CD4-positive, alpha-beta T cell treated with Interleukin-1 beta for 1 hour (primary cell): ENCODE measurements at places on chromosomes 1 and 21.
A peak's percentile ranks its signal among the peaks of the same experiment; 100 is the strongest.

DNA sequence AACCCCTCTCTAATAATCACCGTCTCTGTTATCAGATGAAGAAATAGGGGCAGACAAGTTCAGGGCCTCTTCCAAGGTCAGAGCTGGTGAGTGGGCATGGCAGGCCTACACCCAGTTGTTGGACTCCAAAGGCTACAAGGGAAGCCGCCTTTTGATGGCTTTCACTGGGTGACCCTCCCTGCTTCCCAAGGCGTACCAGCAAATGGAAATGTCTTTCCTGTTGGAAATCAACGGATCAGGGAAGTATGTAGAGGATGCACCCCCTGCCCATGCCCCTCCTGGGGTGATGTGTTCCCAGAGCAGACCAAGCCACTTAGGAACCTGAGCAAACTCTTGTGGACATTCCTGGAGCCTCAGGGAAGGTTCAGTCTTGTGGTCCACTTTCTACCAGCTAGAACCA lies 47.4 kb downstream of the LGR6 start:
- DNase-seq, result no peak

DNA sequence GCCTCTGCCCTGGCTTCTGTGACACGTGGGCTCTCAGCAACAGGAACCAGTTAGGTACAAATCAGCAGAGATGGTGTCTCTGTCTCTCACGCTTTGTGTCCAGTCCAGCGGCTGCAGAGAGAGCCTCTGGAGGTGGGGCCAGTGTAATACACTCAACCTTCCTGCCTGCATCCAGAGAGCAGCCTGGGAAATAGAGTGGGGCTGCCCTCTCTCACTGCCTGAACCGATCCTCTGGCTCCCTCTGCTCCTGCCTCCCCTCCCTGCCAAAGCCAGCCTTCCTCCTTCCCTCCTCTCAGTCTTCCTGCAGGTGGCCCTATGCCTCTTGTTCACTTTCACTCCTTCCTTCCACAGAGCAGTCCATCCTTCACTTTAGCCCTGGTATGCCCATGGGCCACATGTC lies at the start of gene ZNF648:
Gene ZNF648 (minus strand): TSS at position 119 of the 400 bp plus-strand sequence. CDS start 3,702 bp downstream, outside the sequence.
- no peak for DNase-seq

DNA sequence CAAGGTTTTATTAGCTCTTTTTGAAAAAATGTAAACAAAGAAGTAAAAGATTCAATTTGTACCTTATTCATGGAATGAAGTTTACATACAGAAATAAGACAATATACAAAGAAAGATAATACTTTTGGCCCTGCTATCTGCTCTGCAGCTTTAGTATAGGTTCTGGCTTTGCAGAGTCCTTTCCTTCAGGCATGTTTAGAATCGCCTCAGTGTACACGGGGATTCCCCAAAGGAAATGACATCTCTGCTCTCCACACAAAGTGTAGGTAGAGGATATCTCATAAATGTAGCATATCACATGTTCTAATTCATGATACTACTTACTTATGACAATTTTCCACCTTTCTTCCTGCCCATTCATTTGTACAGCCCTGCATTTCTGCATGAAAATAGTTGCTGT lies 222.6 kb upstream of the DPYD start:
- DNase-seq, result no peak

DNA sequence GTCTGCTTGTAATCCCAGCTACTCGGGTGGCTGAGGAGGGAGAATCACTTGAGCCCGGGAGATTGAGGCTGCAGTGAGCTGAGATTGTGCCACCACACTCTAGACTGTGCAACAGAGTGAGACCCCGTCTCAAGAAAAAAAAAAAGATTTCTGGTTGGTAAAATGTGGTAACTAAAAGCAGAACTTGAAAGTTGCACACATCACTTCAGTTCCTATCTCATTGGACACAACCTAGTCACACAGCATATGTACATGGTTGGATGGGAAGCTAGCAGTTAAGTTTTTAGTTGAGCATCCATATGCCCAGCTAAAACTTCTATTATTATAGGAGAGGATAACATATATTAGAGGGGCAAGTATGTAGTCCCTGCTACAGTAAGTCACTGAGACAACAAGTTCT lies 22.1 kb downstream of the BCAS2 start:
- DNase-seq, result no peak

- DNase-seq, result no peak
These were observed 139.7 kb downstream of the FGGY start for GRCh38 chr1:59436637-59437036.

DNA sequence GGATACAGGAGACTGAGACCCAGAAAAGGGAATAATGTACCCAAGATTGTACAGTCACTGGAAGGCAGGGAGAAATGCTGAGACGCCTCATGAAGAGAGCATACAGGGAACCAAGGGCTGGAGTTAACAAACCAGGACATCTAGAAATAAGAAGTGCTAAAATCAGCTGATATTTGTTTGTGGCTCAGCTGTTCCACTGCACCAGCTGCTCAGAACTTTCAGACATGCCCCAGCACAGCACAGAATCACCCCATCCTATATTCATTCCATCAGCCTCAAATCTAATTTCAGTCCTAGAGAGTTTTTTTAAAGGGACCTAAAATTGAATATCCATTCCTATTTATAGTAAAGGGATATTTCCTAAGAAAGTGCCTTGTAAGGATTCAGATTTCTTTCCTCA lies 60.2 kb downstream of the DAB1 start:
- no peak for DNase-seq

GRCh38 chr1:93766451-93766850 lies 84.8 kb upstream of the BCAR3 start:
- DNase-seq, result no peak

GRCh38 chr1:30984165-30984889 lies 75.8 kb upstream of the SDC3 start:
- no peak for DNase-seq

GRCh38 chr1:236161230-236161629 lies 18.9 kb downstream of the GPR137B start:
- no peak for DNase-seq

DNA sequence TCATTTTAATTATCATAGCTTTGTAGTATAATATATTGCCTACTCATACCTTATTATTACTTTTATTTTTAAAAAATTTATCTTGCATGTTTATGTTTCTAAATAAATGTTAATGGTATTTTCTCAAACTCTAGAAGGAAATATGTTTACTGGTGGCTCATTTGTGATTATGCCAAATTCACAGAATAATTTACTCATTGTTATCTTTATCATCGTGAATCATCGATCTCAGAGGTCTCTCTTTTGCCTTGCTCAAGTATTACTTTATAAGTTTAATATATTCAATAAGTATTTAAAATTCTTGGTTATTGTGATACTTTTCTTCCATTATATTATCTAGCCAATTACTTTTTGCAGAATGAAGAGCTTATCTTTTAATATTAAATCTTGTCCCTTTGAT lies 836.7 kb upstream of the ADAMTS5 start:
- DNase-seq, result no peak

- DNase-seq, result no peak
These were observed 7.5 kb upstream of the PSEN2 start for GRCh38 chr1:226862890-226863289.

- DNase-seq, result no peak
These were observed 105.7 kb upstream of the SNX7 start for GRCh38 chr1:98555814-98556213.

DNA sequence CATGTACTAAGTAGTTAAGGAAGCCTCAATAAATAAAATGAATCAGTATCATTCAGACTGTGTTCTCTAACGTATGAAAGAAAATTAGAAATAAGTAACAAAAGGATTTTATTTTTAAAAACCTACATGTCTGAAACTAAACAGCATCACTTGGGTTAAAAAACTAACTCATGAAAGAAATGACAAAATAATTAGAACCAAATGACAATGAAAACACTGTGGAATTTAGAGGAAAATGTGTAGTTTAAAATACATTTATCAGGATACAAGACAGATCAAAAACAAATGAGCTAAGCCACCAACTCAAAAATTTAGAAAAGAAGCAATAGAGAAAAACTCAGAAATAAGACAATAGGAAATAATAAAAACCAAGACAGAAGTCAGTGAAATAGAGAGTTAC lies 108.7 kb downstream of the TENT5C start:
- DNase-seq, result no peak

GRCh38 chr1:201142849-201143725 lies 11.2 kb downstream of the TMEM9 start:
- DNase-seq, result no peak

GRCh38 chr1:47178654-47179016 lies 11.2 kb downstream of the PDZK1IP1 start:
- no peak for DNase-seq

- no peak for DNase-seq
These were observed 779.9 kb downstream of the KCNT2 start for GRCh38 chr1:195828325-195828724.

- peak; percentile 57 for DNase-seq
These were observed 636 bp upstream of the YRDC start for GRCh38 chr1:37808369-37809319.

DNA sequence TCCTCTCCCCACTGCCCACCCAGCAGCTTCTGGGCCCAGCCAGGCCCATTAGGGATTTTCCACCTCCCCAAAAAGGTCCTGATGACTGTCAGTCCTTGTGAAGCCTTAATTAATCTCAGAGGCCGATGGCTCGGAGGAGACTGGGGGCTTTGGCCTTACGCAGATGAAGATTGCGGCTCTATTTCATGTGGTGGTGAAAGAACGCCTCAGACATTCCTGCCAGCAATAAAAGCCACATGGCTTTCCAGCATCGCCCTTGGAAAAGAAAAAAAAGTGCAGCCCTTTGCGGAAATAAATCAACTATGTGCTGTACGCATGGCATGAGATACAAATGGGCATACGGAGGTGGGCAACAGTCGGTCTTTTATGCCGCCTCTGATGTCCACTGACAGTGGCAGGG lies 6.6 kb upstream of the RUNX3 start:
- DNase-seq, result no peak

DNA sequence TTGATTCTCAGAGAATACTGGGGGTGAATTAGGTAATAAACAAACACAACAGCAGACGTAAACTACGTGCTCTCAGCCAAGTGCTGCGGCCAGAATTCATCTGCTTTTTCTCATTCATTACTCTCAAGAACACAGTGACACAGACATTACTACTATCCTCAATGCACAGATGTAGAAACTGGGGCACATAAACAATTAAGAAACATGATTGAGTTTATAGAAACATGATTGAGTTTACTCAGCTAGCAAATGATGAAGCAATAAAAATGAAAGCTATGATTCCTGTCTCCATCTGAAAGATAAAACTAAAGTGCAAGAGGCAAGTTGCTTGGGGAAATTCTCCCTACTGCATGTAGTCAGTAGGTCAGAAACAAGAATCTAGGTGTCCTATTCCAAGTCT lies 140.5 kb downstream of the IFI44 start:
- DNase-seq, result no peak

- peak; percentile 76 for DNase-seq
These were observed 23.2 kb downstream of the NENF start for GRCh38 chr1:212455803-212456528.

- no peak for DNase-seq
These were observed 70.2 kb downstream of the FOXD2 start for GRCh38 chr1:47507881-47508701.

DNA sequence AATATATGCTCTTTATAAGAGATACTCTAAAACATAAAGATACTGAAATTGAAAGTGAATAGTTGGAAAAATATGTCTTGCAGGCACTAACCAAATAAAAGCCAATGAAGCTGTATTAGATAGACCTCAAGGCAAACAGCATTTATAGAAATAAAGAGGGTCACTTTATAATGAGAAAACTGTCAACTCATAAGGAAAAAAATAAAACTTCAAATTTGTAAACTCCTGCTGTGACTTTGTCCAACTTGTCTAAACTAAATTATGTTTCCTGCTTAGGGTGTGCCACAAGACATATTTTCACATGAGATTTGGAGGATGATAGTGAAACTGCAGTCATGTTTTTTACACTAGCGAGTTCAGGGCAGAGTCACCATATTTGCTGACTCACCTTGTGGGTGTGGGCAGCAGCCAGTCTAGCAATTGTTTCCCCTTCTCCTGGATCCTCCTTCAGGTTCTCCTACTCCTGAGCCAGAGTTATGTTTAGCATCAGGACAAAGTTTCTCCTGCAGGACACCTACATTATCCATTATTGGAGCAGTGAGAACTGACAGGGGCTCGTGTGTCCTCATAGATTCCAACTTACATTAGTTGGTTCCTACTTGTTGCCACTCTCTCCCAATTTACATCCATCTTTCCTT lies 43.8 kb downstream of the CD53 start:
- DNase-seq, result no peak

DNA sequence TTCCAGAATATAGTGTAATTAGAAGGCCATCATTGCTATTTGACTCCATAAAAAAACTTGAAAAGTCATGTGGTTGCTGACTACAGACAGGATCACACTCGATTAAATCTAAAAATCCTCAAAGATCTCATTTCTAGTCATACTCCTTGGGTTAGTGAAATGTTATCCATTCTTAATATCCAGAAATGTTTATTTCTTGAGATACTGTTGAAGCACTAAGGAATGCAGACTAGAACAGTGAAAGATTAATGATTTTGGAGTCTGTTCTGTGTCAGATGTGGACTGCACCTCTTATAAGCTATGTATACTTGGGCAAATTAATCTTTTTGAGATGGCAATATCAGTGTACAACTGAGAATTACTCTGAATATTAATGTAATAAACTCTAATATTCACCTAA lies 65.1 kb downstream of the ADSS2 start:
- no peak for DNase-seq

- DNase-seq, result no peak
These were observed 126.6 kb downstream of the DISP1 start for GRCh38 chr1:222941425-222941824.

DNA sequence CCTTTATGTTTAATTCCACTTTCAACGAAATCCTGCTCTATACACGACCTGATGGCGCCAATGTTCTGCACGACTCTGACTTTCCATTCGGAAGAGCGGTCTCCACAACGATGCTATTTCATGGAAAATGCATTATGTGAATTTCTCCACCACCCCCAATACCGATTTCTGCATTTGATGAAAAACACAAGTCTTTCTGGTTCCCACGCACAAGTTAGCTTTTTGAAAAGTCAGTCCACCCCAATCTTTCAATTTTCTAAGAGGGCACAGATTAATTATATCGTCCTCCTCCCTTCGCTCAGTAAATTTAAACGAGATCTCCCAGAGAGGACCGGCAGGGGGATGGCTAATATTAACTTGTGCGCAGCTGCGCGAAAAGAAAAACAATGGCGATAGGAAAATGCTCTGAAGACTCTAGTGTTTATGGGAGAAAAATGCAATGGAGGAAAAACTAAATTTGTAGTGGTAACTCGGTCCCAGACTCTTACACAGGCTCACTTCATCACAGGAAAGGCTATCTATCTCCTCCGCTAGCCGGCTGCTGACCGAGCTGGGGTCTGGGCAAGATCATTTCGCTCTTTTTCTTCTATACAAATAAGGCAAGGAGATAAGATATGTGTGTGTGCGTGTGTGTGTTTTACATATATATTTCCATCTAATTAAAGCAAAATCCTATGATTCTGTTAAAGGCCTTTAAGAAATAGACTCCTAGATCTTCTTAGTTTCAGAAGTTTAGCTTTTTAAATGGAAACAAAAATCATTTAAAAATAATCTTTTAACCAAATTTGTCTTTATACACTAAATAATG lies 1.2 kb upstream of the LHX8 start:
- no peak for DNase-seq
